ENCODE measurements at places on chromosomes 11 and 22. TPM values are rescaled to one million over a fixed set of nuclear protein-coding genes. Genes with fewer than 3 reads are reported as not detected.

Gene ART5
- not detected for total RNA-seq

- no peak for DNase-seq
Measured at GRCh38 chr22:33299245-33299956, 241.2 kb upstream of the SYN3 start.

Gene GALNT18
- total RNA-seq = 37.3 TPM

- peak; percentile 86 for DNase-seq
Measured at GRCh38 chr11:72413914-72414628, 20.3 kb downstream of the CLPB start.

GRCh38 chr22:48459259-48459658 is 1368.4 kb downstream of the BRD1 start:
- peak; percentile 9 for DNase-seq

GRCh38 chr11:130094614-130095013 is 24.9 kb downstream of the APLP2 start:
- no peak for DNase-seq

Gene PDE3B
- total RNA-seq = 15.1 TPM

DNA sequence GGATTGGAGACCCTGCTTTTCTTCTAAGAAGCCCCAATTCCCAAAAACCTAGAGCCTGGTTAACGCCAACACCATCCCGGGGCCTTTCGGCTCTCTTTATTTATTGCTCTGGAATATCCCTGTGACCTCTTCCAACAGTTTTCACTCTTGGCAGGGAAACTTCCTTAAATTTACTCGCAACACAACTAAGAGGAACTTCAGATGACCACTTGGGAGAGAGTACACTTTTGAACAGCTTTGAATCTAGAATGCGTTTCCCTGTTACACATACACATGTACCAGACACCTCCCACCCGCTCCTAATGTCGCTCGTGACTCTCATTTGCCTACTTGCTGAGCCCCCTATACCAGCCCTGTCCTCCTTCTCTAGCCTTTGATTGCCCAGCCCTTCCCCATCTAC is 19.4 kb downstream of the TUBA8 start:
- no peak for DNase-seq

- DNase-seq = no peak
Measured at GRCh38 chr11:94245121-94245520, 59.3 kb upstream of the IZUMO1R start.

Gene SHISA8
- not detected for total RNA-seq

Gene CYTH4
- total RNA-seq = 68.7 TPM

DNA sequence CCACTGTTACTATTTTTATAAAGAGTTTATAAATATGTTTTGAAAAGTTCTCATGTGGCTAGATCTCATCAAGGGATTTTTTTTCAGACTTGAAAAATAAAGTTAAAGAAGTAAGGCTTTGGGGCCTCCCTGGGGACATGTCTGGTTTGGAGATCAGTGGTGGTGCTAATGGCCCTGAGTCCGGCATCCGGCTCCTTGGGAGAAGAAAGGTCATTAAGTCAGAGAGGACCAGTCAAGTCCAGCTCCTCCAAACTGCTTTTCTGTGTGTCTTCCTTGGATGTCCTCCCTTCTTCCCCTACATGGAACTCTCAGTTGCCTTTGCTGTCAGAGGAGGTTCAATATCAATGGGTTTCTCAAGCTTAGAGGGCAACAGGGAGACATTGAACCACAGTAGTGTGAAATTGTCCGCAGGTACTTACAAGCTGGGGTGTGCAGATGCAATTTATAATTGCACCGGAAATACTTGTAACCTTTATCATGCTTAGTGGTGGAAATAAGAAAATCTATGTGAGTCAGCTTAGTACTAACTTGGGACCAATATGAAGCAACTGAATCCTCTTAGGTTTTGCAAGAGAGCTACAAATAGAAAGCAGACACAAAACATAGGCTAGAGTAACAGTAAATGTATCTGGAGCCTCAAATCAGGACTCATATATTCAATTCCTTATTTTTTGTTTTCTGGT is 144.3 kb downstream of the TEAD1 start:
- DNase-seq = no peak

GRCh38 chr11:103396237-103396636 is 287.0 kb downstream of the DYNC2H1 start:
- DNase-seq = no peak

DNA sequence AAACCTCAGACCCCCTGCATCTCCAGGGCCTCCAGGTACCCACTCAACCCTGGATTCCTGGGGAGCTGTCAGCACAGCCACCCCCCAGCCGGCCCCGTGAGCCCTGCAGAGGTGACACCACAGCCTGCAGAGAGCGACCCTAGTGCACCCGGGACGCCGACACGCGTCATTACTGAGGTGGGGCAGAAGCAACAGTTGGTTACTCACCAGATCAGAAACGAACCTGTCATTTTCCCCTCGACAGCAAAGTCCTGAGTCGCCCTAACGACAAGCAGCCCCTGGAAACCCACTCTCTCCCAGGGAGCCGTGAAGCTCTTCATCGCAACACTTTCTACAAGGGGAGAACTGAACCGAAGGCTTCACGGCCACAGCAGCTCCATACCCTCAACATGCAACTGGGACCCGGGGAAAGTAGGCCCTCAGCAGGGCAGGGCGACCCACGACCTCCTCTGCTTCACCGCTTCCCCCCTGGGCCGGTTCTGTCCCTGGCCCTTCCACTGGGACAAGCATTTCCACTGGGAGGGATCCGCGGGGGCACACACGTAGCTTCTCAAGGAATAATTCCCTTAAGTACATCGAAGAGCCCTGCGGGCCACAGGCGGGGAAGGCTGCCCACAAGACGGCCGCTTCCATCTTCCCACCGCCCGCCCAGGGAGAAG is 1.6 kb downstream of the BRD1 start:
- DNase-seq = no peak

Gene LRRC32
- total RNA-seq = 130 TPM

GRCh38 chr22:48755059-48755949 is 1072.4 kb downstream of the BRD1 start:
- DNase-seq = no peak

DNA sequence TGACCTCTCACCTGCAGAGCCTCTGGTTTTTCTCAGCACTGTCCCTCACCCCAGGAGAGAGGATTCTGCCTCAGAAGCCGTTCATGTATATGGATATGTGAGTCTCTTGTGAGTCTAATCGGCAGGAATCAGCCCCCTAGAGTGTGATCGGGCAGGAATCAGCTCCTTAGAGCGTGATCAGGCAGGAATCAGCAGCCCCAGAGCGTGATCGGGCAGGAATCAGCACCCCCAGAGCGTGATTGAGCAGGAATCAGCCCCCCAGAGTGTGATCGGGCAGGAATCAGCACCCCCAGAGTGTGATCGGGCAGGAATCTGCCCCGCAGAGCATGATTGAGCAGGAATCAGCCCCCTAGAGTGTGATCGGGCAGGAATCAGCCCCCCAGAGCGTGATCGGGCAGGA is 80.0 kb upstream of the EIF3D start:
- no peak for DNase-seq

Gene SCGB1C1
- not detected for total RNA-seq

GRCh38 chr11:122280870-122281269 is 164.9 kb upstream of the BLID start:
- DNase-seq = no peak

DNA sequence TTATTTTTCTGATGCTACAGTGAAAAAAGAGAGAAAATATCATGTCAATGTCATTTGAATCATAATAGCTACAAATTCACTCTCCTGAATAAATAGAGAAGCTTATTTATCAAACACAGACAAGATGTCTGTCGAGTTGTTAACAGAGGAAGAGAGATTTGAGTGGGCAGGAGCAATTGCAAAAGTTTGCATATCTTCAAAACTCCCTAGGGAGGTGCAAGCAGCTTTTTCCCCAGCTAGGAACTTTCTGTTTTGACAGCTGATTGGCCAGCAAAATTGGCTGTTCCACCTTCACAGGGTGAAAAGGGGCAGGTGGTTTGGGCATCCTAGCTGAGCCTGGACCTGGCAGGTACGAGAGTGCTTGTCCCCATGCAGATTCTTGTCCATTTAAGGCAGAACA is 98.2 kb downstream of the NTM start:
- DNase-seq = no peak

- DNase-seq = peak; percentile 68
Measured at GRCh38 chr11:68939583-68940555, 36.2 kb downstream of the IGHMBP2 start.

Gene NPAS4
- 0.54 TPM for total RNA-seq

GRCh38 chr11:22193348-22194051 is 615 bp downstream of the ANO5 start:
- DNase-seq = peak; percentile 41

DNA sequence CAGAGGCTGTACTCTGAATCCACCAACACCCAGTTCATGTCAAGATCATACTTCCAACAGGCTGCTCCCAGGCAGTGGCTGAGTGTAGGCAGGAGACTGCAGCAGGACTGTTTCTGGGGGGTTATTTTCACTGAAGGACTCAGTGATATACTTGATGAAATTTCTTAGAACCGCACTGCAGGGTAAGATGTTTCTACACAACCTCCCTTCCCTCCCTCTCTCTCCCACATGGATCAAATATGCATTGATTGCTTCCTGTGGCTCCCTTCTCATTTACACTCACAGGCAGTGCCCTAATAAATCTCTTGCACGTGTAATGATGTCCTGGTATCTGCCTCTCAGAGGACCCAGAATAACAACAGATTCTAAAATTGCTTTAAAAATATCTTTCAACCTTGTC is 251.3 kb upstream of the CCDC179 start:
- DNase-seq = no peak

Gene OR2D2
- not detected for total RNA-seq

Gene RFPL3
- total RNA-seq = not detected

DNA sequence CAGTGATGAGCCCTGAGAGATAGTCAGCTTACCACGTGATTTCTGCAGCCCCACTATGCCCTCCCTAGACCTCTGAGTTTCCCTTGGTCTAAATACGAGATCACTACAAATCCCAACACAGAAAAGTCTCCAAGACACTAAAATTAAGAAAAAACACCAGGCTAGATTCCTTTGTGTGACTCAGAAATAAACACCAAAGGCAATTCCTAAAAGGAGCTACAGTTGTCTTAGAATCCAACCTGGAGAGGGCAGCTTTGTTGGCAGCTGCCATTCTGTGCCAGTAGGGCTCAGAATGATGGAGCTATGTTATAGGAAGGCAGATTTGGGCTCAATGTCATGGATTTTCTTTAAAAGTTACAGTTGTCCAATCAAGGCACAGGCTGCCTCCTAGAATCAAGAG is 37.1 kb upstream of the HMGXB4 start:
- no peak for DNase-seq

DNA sequence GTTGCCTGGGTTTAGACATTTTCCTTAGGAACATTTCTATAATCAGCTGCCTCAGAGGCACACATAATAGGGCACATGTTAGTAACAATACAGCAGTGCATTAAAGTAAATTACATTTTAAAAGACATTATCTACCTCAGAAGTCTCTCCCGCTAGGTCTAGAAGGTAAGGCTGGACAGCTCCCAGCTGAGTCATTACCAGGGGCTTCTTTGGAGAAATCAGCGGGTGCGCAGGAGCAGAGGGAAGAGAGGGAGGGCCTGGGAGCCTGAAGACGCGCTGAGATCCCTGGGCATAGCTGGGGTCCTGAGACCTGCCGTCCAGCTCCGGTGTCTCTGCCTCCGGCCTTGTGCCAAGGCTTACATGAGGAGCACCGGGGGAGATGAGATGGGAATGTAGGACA is 67.7 kb downstream of the TMPRSS5 start:
- DNase-seq = no peak

- no peak for DNase-seq
Measured at GRCh38 chr11:13664351-13664750, 4.1 kb upstream of the FAR1 start.

Gene MEI1
- total RNA-seq = 1.4 TPM

GRCh38 chr22:29520851-29521250 is 32.7 kb downstream of the THOC5 start:
- DNase-seq = no peak

Gene SMIM35
- total RNA-seq = 0.15 TPM

DNA sequence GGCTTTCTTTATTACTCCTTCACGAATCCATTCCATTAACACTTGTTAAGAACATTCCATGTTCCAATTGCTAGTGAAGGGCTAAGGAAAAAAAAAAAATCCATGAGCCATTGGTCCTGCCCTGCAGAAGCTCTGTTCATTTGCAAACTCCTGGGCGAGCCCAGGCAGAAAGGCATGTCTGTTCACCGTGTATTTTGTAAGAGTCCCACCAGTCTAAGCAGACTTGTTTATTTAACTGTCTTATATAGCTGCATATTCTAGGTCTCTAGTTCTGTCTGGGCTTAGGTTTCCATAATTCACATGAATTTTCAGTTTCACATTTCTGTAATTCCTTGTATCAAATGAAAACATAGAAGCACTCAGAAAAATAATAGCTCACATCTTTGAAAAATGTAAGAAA is 97.4 kb upstream of the POU2AF2 start:
- DNase-seq = no peak

- no peak for DNase-seq
Measured at GRCh38 chr22:17639247-17639741, 737 bp downstream of the BCL2L13 start.

Gene TMEM132A
- total RNA-seq = 4.5 TPM

Gene IGHMBP2
- total RNA-seq = 33.6 TPM

Gene CECR2
- 2.1 TPM for total RNA-seq

DNA sequence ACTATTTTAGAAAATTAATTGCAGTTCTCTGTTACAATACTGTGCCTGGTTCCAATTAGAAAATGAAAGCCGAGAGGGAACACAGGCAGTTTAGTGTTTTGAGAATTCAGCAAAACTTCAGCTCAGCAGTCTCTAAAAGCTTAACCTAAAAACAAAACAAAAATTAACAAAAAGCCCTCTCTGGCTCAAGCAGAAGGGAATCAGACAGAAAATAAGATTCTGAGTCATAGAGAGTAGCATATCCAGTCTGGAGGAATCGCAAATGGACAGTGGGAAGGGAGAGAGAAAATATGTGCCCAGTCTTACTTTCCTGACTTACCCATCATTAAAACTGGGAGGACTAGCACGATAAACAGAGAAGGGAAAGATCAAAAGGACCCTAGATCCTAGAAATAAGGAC is 38.1 kb upstream of the CHRM4 start:
- no peak for DNase-seq

- no peak for DNase-seq
Measured at GRCh38 chr11:98740321-98740720, 280.4 kb upstream of the CNTN5 start.

DNA sequence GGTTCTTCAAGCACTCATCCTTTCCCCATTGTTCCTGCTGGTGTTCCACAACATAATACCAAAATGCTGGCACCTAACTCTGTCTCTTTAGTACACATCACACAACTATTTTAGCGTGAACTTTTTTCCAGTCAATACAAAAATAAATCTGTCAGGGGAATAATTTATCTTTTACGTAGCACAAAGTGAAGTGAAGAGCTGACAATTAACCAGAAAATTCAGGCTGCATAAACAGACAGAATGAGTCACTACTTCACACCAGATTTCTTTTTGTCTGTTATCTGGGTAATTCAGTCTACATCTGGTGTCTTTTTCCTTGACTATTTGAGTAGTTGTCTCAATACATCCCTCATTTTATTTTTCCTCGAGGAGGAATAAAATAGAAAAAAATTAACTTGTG is 7.9 kb upstream of the ETS1 start:
- no peak for DNase-seq
